ENCODE measurements at places on chromosomes 7 and 10.

GRCh38 chr7:105600720-105601550, 19.6 kb upstream of the EFCAB10 start:
- no peak for DNase-seq

DNA sequence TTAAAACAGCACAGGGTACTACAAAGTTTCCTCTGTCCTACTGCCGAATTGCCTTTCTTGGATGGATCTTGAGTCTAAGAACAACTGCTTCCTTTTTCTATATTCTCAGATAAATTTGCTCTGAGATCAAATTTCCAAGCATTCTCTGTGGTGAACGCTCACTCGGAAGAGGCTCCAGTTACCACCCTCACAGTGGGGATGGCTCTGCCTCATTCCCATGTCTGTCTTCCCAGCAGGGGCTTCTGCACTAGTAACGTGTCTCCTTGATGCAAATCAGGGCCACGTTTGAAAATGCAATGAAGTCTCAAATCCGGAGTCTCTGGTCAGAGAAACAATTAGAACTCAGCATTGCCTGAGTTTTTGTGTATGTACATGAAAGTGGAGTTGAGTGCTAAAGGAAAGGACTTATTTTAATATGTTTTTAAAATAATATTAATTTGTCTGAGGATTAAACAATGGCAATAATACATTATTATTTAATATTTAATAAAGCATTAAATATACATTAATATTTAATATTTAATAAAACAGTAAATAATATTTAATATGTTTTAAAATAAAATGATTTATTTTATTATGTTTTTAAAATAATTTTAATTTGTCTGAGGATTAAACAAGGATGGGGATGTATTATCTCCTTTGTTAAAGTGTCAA, 61.8 kb downstream of the INHBA start:
- no peak for DNase-seq

- DNase-seq, result peak; percentile 88
These were observed 19.1 kb downstream of the MXI1 start for GRCh38 chr10:110226543-110226925.

GRCh38 chr10:58050575-58050974, 217.1 kb downstream of the IPMK start:
- DNase-seq, result no peak

DNA sequence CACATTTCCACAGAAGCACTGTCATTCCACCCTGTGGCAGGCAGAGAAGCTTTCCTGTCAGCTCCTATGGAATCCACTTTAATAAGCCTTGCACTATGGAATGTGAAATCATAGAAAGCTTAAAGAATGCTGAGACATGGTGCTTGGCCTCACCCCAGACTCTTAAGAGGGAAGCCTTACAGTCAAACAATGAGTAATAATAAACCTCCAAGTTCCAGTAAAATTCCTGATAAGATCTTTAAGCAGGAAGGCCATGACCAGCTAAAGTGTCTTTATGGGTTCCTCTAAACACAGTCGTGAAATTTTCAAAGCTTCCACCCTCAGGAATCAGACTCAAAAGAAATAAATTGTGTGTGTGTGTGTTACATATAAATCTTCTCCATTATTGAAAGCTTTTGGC, 11.9 kb upstream of the TEX36 start:
- no peak for DNase-seq

- no peak for DNase-seq
These were observed 32.1 kb upstream of the PAX2 start for GRCh38 chr10:100713049-100713858.

GRCh38 chr10:114541081-114541796, 116.8 kb downstream of the ABLIM1 start:
- peak; percentile 44 for DNase-seq

GRCh38 chr10:73650537-73651331, 5.1 kb downstream of the SYNPO2L start:
- no peak for DNase-seq
